ENCODE measurements at places on chromosomes 7 and 10. TPM values are rescaled to one million over a fixed set of nuclear protein-coding genes. Genes with fewer than 3 reads are reported as not detected.
A peak's percentile ranks its signal among the peaks of the same experiment; 100 is the strongest.

Gene GRM3
- not detected for total RNA-seq

GRCh38 chr7:155002411-155003091 lies 373 bp downstream of the PAXIP1 start:
- no peaks in the 10 kb centered on the region for H3K27me3 ChIP-seq
- peaks cover 7% of the 10 kb centered on the region for H3K36me3 ChIP-seq
- H3K4me1 ChIP-seq: peaks cover 10% of the 10 kb centered on the region
- peak; percentile 51 for DNase-seq
- no peak overlapping the region for H3K27ac ChIP-seq

DNA sequence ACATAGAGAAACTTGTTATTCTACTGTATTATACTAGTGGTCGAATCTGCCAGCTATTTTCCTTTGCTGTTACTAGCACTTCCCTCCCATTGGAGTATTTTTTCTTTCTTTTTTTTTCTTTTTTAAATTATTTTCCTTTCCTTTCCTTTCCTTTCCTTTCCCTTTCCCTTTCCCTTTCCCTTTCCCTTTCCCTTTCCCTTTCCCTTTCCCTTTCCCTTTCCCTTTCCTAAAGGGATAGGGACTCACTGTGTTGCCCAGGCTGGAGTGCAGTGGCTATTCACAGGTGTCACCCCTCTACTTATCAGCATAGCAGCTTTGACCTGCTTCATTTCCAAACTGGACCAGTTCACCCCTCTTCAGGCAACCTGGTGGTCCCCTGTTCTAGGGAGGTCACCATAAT lies 212.6 kb upstream of the SP4 start:
- H3K4me3 ChIP-seq: no peak overlapping the region
- no peaks in the 10 kb centered on the region for H3K36me3 ChIP-seq
- H3K4me1 ChIP-seq: no peaks in the 10 kb centered on the region
- no peak overlapping the region for H3K27ac ChIP-seq

Gene IDI2
- not detected for total RNA-seq

GRCh38 chr7:12695965-12696364 lies 8.5 kb downstream of the ARL4A start:
- no peaks in the 10 kb centered on the region for H3K27me3 ChIP-seq
- no peak for DNase-seq
- no peaks in the 10 kb centered on the region for H3K4me1 ChIP-seq
- no peak overlapping the region for H3K27ac ChIP-seq
- H3K4me3 ChIP-seq: no peak overlapping the region

- no peak overlapping the region for H3K27ac ChIP-seq
- no peaks in the 10 kb centered on the region for H3K4me1 ChIP-seq
- no peaks in the 10 kb centered on the region for H3K27me3 ChIP-seq
- H3K4me3 ChIP-seq: no peak overlapping the region
Observed at GRCh38 chr7:43668035-43668434, 61.3 kb downstream of the COA1 start.

DNA sequence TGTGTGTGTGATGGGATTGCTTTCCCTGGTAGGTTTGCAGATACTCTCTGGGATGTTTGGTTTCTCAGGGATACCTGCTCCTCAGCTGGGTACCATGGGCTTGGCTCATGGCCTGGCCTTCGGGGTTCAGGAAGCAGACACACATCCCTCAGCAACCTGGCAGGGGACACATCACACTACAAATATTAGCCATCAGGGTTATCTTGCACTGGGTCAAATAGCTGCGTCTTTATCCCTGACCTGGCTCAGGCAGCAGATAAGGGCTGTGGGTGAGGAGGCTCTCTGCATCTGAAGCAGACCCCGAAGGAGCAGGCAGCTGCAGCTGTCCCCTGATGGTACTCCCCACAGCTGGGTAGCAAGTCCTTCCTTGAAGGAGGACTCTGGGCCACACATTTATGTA lies 25.7 kb upstream of the CDHR3 start:
- no peaks in the 10 kb centered on the region for H3K36me3 ChIP-seq
- H3K4me1 ChIP-seq: peaks cover 26% of the 10 kb centered on the region
- H3K4me3 ChIP-seq: no peak overlapping the region
- no peak for DNase-seq

DNA sequence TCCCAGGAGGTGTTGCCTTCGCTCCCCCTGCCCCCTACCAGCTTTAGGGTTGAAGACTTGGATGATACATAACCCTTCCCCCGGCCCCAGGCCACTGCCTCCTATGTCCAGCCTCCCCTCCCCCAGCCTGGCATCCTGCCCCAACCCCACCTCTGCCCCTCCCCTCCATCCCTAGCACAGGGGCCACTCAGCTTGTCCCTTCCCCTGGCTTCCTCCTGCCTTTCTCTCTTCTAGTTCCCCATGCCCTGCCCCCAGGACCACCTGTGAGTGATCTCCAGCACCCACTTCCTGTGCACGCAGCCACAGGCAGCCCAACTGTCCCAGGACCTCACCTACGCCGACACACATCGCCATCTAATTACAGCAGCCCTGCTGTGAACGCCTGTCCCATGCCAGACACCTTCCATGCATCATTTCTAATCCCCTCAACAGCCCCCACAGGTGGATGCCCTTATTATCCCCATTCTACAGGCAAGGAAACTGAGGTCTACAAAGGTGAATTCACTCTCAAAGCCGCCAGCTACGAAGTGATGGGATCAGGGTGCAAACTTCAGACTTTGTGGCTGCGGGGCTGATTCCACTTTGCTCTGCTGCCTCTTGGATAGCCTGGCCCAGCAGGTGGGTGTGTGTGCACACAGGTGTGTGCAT lies 82.4 kb upstream of the CHST15 start:
- no peaks in the 10 kb centered on the region for H3K4me1 ChIP-seq
- H3K27ac ChIP-seq: no peak overlapping the region
- DNase-seq: no peak
- no peaks in the 10 kb centered on the region for H3K36me3 ChIP-seq

DNA sequence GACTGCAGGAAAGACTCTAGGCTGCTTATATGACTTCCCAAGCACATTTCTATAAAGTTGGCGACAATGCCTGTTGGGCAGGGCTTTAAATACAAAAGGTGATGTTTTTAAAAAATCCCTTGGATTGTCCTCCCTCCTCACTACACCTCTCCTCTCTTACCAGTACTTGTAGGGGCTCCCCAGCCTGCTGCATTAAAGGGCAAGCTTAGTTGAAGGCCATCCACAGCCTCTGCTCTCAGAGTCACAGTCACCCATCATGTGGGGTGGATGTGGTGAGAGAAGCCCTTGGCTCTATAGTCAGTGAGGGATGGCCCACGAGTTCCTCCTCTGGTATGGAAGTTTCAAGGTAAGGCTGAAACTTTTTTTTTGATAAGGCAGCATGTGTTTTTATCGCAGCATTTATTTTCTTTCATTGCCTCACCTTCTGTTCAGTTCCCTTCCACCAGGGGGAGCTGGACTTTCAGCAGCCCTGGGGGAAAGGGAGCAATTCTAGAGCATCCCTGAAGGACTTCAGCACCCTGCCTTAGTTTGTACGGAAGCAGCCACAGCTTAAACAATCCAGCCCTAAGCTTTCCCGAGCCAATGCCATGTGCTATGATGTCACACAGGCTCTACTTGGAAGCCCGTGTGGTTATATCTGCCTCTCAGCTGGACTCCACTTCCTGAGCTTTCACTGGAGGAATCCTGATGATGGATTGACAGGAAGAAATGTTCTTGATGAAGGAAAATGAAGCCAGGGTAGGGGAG lies 131.9 kb downstream of the CALCR start:
- H3K27ac ChIP-seq: no peak overlapping the region
- no peaks in the 10 kb centered on the region for H3K27me3 ChIP-seq
- H3K4me1 ChIP-seq: no peaks in the 10 kb centered on the region
- DNase-seq: peak; percentile 2
- no peaks in the 10 kb centered on the region for H3K36me3 ChIP-seq
- no peak overlapping the region for H3K4me3 ChIP-seq

Gene GPR158
- total RNA-seq: 1.0 TPM

- H3K36me3 ChIP-seq: no peaks in the 10 kb centered on the region
- peaks cover 5% of the 10 kb centered on the region for H3K4me1 ChIP-seq
- no peak overlapping the region for H3K4me3 ChIP-seq
- H3K27ac ChIP-seq: no peak overlapping the region
- DNase-seq: no peak
- H3K27me3 ChIP-seq: no peaks in the 10 kb centered on the region
Observed at GRCh38 chr7:29115753-29116152, 30.6 kb downstream of the CPVL start.

DNA sequence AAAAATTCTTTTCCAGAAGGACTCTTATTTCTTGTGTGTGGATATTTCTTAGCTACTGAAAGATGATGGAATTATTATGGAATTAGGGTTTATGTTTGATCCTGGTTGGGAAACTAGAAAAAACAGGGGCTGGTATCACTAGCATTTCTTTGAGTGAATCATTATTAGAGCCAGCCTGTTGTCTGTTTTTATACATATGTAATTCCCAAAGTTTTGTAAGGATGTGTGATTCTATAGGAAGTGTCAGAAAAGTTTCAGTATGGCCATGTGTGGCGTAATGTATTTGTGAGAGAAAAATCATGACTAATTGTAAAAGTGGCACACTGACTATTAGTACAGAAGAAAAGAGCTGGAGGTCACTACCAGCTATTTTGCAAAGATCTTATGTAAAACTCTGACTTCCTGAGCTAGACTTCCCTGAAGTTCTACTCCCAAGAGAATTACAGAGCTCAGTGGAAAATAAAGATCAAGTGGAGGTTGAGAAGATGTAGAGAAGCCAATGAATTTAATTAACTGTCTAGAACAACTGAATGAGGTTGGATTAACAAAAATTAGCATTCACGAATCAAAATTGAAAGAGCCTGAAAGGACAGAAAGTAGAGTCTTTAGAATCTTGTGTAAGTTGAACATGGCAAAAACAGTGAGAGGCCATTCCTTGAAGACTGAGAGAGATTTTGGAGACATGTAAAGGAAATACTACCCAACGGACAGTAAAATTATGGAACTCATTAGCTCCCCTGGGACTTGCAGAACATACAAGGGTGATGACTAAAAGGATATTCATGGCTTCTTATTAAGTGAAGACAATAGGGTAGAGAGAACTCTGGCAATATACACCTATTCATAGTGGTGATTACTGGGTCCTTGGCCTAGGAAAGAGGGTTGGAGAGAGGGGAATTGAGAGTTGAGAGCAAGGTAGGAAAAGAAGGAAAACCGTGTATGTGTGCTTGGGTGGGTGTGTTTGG lies 12.5 kb downstream of the ZNF365 start:
- H3K4me1 ChIP-seq: no peaks in the 10 kb centered on the region
- no peak overlapping the region for H3K4me3 ChIP-seq
- no peak for DNase-seq
- H3K27me3 ChIP-seq: no peaks in the 10 kb centered on the region
- H3K36me3 ChIP-seq: no peaks in the 10 kb centered on the region
- H3K27ac ChIP-seq: no peak overlapping the region

Data from thyroid gland (tissue), 4 donors.